Right ventricle myocardium inferior (tissue), 1 donor: ENCODE measurements at places on chromosomes 3 and 15.

DNA sequence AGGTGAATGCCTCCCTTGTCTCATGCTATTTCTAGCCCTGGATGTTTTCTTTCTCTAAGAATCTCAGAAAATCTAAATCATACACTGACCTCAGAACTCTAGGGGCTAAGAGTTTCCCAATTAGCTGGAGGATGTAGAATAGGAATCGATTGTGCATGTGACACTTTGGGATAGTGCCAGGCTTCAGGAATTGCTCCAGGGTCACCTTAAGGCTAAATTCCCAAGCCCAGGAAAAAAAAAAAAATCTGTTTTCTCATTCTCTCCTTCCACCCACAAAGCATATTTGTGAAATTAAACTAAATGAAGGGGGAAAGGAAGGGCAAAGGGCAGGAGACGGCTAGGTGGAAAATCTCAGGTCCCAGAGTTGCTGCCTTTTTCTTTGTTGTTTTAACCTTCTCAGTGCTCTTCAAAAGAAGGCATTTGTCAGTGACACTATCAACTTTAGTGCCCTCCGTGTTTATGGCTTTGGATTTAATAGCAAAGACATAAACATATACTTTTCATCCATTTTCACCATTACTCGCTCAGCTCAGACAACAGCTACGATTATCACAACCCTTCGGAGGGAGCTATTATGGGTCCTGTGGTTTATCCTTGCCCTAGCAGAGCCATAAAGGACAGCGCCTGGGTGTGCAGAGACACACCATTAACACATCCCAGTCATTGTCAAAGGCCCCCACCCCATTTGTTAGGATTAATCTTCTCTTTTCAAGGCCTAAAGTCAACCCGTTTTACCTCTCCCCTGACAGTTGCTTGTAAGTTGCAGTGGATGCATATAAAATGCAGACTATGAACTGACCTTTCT lies 271.7 kb downstream of the PDZRN3 start:
- no peak for DNase-seq

- DNase-seq = no peak
Measured at GRCh38 chr3:59821274-59821673, 771.4 kb upstream of the CFAP20DC start.

- DNase-seq = no peak
Measured at GRCh38 chr3:184784731-184785500, 27.1 kb upstream of the VPS8 start.

- no peak for DNase-seq
Measured at GRCh38 chr3:78749056-78749455, 1018.7 kb downstream of the ROBO1 start.

DNA sequence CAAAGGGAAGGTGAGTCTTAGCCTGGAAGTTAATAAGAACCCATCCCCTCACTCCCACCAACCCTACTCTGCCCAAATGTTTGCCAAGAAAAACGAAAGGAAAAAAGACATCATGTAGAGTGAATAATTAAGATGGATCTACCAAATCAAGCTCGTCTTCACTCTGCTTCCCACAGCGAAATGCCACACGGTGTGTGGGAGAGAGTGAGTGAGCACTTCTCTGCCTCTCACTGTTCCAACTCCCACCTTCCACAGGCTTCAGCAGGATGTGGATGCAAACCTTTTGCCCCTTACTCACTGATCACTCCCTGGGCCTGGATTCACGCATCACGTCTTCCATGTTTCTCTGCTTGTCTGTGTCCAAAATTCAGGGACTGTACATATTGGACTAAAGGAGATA lies 85.4 kb downstream of the WDR76 start:
- DNase-seq = no peak

- no peak for DNase-seq
Measured at GRCh38 chr3:185470323-185470722, 28.5 kb downstream of the TMEM41A start.

DNA sequence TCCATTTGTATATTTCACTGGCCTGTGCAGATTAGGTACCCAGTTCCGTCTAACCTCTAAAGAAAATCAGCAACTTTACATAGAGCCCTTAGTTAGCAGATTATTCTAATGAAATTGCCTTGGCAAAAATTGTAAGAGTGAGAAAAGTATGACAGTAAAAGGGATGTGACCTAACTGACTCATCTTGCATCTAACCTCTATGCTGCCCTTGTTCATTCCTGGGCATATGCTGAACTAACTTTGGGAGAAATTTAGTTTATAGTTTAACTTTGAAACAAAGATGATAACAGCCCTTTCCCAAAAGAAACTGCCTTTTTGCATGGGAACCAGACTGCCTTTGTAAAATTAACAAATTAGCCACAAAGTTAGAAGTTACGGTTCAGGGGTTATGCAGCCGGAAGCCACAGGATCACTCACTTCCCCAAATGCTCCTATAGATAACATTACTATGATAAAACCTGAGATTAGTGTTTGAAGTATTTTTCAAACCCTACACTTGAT lies 839.8 kb upstream of the ALCAM start:
- no peak for DNase-seq

DNA sequence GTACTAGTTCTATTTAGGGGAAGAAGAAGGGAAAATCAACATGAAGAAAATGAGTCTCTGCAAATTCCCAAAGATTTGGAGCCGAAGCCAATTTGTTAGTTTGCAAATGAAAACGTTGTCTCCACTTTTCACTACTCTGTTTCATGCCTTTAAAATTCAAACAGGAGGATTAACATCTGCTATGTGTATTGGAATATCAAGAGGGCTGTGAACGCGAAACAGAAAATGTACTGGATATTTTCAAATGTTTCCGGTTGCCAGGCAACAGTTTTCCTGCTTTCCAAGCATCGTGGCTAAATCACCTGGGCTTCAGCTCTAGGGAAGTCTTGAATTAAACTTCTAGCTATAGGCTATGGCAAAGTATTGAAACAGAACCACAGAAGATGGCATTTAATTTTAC lies 172.8 kb downstream of the KCNMB2 start:
- DNase-seq = no peak

DNA sequence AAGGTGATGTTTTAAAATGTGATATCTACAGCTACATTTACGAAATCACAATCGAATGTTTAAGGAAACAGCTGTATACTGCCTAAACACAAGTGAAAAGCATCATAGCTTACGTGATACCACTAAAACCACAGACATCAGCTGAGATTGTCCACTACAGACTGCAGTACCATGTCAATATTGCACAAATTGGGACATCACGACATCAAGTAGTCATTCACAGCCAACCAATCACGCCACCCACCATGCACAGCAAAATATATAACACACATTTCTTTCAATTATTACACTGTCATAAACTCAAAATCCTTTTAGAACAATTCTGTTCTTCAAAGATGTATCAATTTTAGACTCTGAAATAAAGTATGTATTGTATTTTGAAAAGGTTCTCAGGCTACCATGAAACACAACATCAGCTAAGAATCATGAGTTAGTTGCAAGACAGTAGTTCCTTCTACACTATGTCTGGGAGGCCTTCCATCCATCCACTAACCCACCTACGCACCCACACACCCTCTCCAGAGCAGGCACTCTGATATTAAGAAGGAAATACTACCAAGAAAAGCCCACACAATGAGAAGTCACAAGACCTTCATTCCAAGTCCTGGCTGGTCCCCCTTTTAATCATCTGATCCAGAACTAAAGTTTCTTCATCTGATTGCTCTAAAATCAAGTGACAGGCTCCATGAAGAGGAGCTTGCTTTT lies 3.1 kb downstream of the DMXL2 start:
- no peak for DNase-seq

GRCh38 chr3:4850211-4850927 lies 128.9 kb upstream of the BHLHE40 start:
- DNase-seq = no peak

- no peak for DNase-seq
Measured at GRCh38 chr15:63797901-63798300, 35.8 kb downstream of the HERC1 start.

DNA sequence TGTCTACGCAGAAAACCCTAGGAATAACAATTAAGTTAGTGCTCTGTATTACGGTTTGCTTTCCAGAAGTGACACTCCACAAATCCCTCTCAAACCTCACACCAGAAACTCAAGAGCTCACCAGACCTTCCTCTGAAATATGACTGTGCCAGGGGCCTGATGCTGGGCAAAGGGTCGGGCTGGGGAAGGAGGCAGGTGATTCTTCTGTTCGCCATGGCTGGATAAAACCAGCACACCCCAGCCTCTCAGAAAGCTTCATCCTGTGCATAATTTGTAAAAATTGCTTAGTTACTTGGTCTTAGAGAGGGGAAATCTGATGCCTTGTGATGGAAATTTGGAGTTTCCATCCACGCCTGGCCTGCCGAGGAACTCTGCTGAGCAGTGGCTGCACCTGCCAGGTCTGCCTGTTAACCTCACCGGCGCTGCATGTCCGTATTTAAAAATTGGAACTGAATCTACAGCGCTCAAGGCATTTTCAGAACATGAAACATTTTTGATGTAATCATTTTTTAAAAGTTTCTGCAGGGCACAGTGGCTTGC lies 22.7 kb upstream of the ATP1B3 start:
- no peak for DNase-seq
